ENCODE measurements at places on chromosomes 3 and 15. TPM values are rescaled to one million over a fixed set of nuclear protein-coding genes. Genes with fewer than 3 reads are reported as not detected.
A peak's percentile ranks its signal among the peaks of the same experiment; 100 is the strongest.

- no peak overlapping the region for H3K4me3 ChIP-seq
- H3K36me3 ChIP-seq = no peaks in the 10 kb centered on the region
- DNase-seq = no peak
- H3K27ac ChIP-seq = no peak overlapping the region
These were observed 635.1 kb downstream of the EPHA3 start for GRCh38 chr3:89742546-89742945.

GRCh38 chr15:41825572-41826535, 2.0 kb upstream of the JMJD7 start:
- no peak for DNase-seq
- peaks cover 8% of the 10 kb centered on the region for H3K36me3 ChIP-seq
- peaks cover 16% of the 10 kb centered on the region for H3K27me3 ChIP-seq
- peaks cover 8% of the 10 kb centered on the region for H3K4me1 ChIP-seq

DNA sequence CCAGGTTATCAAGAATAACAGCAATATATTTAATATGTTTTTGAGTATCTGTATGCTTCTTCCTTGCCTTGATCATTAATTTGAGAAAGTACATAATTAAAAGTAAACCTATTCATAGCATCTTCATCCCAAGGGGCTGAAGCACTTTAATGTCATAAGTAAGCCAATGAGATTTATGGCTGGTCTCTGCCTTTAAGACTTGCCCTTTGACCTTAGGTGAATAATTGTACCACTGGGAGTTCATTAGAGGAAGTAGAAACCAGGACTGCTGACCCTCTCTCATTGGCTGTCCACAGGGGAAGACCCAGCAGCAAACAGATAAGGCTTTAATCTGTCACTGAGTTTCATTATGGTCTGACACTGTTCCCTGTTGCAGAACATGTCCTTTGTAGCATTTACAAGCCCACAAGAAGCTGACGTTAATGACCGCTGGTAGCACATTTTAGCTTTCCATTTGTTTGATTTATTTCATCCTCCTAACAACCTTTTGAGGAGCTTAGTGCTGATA, 16.3 kb upstream of the ERC2 start:
- no peaks in the 10 kb centered on the region for H3K36me3 ChIP-seq
- peak overlapping the region; percentile 38 for H3K27ac ChIP-seq
- DNase-seq = no peak
- peaks cover 11% of the 10 kb centered on the region for H3K4me1 ChIP-seq
- H3K27me3 ChIP-seq = peaks cover 3% of the 10 kb centered on the region
- no peak overlapping the region for H3K4me3 ChIP-seq

DNA sequence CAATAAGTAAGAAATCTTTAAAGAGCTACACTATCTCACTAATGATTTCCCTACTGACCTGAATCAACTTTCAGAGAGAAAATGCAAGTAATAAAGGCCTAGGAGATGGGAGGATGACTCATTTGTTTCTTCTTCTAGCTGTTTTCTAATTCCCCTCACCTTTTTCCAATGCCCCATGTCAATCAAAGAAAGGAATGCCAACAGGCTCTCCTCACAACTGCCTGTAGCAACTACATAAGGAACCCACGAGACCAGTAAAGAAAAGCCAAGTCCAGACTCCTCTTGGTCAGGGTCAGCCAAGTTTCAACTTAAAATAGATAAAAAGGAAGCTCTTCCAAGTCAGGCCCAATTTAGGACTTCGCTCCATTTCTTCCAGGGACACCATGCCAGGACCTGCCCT, 201.9 kb downstream of the TNIK start:
- no peaks in the 10 kb centered on the region for H3K36me3 ChIP-seq
- no peaks in the 10 kb centered on the region for H3K4me1 ChIP-seq
- no peaks in the 10 kb centered on the region for H3K27me3 ChIP-seq
- no peak for DNase-seq
- no peak overlapping the region for H3K4me3 ChIP-seq

DNA sequence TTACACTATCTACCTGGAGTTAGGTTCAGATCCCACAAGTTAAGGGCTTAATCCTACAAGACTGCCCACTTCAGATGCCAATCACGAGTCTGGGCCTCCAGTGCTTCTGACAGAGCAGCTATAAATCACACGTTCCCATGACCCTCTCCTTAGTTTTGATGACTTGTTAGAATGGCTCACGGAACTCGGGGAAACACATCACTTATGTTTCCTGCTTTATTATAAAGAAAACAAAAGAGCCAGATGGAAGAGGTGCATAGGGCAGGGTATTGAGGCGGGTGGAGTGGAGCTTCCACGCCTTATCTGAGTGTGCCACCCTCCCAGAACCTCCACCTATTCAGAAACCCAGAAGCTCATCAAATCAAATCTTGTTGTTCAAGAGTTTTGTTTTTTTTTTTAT, 170.8 kb downstream of the MOBP start:
- H3K4me1 ChIP-seq = no peaks in the 10 kb centered on the region
- H3K4me3 ChIP-seq = no peak overlapping the region
- no peak overlapping the region for H3K27ac ChIP-seq
- no peak for DNase-seq
- H3K27me3 ChIP-seq = peaks cover 3% of the 10 kb centered on the region
- H3K36me3 ChIP-seq = no peaks in the 10 kb centered on the region

GRCh38 chr15:22827125-22827524, 11.3 kb upstream of the NIPA2 start:
- no peak overlapping the region for H3K4me3 ChIP-seq
- H3K36me3 ChIP-seq = peaks cover 9% of the 10 kb centered on the region
- no peak for DNase-seq
- H3K4me1 ChIP-seq = no peaks in the 10 kb centered on the region

- no peak overlapping the region for H3K27ac ChIP-seq
- no peaks in the 10 kb centered on the region for H3K27me3 ChIP-seq
- no peak overlapping the region for H3K4me3 ChIP-seq
- H3K4me1 ChIP-seq = peaks cover 17% of the 10 kb centered on the region
- DNase-seq = no peak
These were observed 53.5 kb downstream of the TLNRD1 start for GRCh38 chr15:81054236-81054635.

GRCh38 chr3:27907929-27908328, 185.8 kb upstream of the EOMES start:
- H3K36me3 ChIP-seq = no peaks in the 10 kb centered on the region
- no peak overlapping the region for H3K4me3 ChIP-seq
- no peaks in the 10 kb centered on the region for H3K27me3 ChIP-seq
- DNase-seq = no peak
- no peaks in the 10 kb centered on the region for H3K4me1 ChIP-seq

THSD4 gene
- 12.3 TPM for total RNA-seq
